ENCODE measurements at places on chromosomes 1 and 21.

DNA sequence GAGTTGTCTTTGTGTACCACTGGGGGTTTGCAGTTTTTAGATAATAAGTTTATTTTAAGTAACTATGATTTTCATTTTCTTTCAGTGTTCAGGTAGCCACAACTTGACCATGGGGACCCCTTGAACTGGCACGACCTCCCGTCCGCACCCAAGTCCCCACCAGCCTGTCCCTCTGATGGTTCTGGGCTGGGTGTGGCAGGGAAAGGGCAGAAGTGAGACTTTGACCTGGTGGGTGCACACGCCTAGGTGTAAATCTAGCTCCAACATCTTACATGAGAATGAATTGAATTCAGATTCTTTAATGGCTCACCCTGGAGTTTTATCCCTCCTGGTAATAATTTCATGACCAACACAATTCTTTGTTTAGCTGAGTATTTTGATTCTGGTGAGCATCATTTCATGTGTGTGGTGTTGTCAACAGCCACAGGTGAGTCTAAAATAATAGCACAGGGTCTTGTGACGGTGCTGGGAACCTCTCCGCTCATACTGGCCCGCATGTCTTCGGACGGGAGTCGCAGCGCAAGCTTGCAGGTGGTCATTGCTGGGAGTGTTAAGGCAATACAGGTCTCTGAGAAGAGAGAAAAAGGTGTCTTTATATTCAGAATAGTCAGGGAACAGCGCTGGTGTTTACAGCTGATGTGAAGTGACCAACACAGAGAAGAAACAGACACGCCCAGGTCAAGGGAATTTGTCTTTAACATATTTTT, 50.8 kb upstream of the POFUT2 start:
- DNase-seq, result no peak

- no peak for DNase-seq
These were observed 62.2 kb upstream of the SLC44A3 start for GRCh38 chr1:94757931-94758330.

- no peak for DNase-seq
These were observed 497 bp upstream of the IFNAR2 start for GRCh38 chr21:33229099-33229783.

DNA sequence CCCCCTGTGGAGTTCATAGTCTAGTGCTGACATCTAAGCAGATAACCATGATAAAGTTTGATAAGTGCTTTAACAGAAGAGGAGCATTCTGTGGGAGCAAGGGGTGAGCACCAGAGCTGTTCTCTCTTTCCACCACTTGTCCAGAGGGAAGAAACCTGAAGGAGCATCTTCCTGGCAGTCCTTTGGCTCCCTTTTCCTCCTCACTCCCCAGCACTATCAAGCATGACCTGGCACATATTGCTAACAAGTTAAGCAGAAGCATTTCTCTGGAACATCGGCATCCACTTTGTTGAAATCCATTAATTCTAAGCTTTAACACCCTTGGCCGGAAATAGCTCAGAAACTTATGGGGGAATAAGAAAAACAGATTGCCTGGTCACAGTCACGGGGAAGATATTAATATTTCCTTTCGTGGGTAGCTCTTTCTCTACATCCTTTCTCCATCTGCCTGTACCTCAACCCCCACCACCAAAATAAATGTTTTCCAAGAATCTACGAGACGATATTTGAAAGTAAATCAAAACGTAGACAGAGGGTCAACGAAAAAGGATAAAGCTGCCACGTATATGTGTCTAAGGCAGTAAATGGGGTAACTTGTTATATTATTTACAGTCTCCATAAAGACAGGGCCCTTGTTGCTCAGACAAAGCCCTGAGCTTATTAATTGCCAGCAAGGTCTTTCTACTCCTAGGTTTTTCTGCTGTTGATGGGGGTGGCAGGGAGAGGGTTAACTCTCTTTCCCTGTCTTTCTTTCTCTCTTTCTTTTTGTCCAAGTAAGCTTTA, 351.4 kb downstream of the NUF2 start:
- no peak for DNase-seq

DNA sequence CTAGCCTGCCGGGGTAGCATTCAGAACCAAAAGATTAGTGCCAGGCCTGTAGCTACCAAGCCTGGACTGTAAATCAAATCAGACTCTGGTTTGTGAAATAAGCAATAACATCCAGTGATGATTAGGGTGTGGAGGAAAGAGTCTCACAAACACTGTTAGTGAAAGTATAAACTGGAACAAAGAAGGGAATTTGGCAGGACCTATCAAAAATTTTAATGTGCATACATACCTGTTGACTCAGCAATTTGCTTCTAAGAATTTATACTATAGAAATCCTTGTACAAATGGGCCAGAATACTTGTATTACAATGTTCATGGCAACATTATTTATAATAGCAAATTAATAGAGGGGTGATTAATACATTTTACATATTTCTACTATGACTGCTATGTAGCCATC, 109.8 kb upstream of the WARS2 start:
- no peak for DNase-seq

DNA sequence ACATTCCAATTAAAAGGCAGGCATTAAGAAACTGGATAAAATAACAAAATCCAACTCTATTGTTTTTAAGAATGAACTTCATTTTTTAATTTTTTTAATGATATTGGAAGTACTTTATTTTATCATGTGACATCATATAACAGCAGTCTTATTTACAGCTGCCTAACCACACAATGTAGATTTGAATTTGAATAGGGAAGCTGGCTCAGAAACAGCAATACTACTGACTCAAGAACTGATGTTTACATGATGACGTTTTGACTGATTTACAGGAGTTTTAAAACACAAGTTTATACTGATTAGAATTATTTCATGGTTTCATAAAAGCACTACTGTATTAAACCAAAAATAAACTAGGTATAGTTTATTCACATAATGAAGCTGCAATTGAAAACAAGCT, 348.7 kb upstream of the NR5A2 start:
- DNase-seq, result no peak

GRCh38 chr1:207063014-207063413, 9.9 kb downstream of the PFKFB2 start:
- DNase-seq, result no peak

GRCh38 chr1:231355171-231355570, 17.1 kb downstream of the SPRTN start:
- no peak for DNase-seq

DNA sequence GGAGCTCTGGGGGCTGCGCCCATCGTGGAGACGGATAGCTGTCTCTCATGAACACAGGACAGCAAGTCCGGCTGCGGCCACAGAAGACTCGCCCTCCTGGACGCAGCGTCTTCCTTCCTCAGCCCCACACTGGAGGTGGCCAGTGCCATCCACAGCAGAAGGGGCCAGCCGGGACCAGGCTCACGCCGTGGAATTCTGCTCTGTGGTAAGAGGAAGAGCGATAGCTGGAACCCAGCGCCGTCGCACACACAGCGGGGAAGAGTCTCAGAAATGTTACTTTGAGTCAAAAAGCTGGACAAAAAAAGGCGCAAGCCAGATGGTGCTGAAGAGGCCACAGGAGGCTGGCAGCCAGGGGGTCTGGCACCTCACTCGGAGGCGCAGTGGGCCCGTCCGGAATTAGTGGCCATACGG, 113.9 kb upstream of the COL6A1 start:
- no peak for DNase-seq

GRCh38 chr21:31425138-31425537, 81.1 kb upstream of the TIAM1 start:
- DNase-seq, result no peak

- no peak for DNase-seq
These were observed 994.6 kb upstream of the PRMT6 start for GRCh38 chr1:106061586-106062495.

GRCh38 chr1:159891275-159892157, 8.4 kb downstream of the CFAP45 start:
- DNase-seq, result peak; percentile 87

- DNase-seq, result no peak
These were observed 656.4 kb downstream of the LTN1 start for GRCh38 chr21:28336314-28336713.

All from stimulated activated CD8-positive, alpha-beta memory T cell treated with anti-CD3 and anti-CD28 coated beads, Interleukin-4, amount 100 ng/mL, for 48 hours (primary cell).